ENCODE measurements at places on chromosomes 2 and 18.

DNA sequence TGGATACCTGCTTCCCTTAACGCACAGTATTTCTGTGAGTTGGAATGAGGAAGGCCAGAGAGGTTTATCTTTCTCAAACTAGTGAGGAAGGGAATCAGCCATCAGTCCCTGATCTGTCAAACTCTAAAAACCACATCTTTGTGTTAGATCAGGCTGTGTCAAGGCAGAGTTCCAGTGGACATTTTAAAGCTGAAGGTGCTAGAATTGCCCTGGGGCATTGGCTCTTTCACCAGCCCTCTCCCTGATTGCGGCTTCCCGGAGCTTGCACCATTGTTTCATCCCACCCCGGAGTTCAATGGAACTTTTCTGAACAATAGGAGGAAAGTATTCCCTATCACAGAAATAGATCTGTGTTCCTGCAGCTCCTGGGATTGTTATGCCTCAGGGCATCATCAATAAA lies 110.2 kb downstream of the RNF144A start:
- DNase-seq, result no peak

GRCh38 chr2:40032650-40033319 lies 253.7 kb upstream of the THUMPD2 start:
- no peak for DNase-seq

- no peak for DNase-seq
Observed at GRCh38 chr2:12432985-12433625, 283.6 kb upstream of the TRIB2 start.

DNA sequence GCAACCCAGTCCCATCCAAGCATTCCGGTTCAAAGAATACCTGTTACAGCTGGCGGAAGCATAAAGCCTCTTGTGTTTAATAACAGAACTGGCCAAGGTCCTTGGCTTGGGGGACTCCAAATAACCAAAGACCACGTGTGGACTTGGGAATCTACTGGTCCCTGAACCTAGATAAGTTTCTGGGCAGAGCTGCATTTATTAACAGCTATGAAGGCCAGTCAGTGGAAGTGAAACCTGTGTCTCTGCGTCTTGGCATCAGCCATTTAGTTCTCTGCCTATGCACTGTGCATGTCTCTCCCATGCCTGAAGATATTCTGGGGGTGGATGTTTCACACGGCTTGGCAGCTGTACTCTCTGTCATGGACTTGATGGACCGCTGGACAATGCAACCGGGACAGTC lies 137.7 kb downstream of the CCBE1 start:
- DNase-seq, result no peak

- no peak for DNase-seq
Observed at GRCh38 chr2:58925676-58926081, 684.6 kb upstream of the FANCL start.

- no peak for DNase-seq
Observed at GRCh38 chr18:45951016-45951714, 16.0 kb downstream of the EPG5 start.

DNA sequence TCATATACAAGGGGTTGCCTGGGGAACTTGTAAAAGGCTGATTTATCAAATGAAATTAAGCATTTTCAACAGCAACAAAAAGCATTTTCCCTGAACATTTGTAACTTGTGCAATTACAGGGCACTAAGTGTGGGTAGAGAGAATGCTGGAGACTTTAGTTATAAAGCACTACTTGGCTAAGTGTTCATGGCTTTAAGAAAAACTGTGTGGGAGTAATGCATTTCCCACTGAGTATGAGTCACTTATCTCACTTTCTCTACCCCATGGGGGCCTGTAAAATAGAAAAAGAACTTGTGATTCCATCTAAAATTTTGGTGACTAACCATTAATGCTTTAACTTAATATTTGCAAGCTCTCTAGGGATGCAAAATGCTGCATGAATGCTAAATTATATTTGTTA lies 193.4 kb downstream of the CCDC102B start:
- DNase-seq, result no peak

GRCh38 chr2:172460780-172461201 lies 33.4 kb downstream of the ITGA6 start:
- DNase-seq, result no peak

DNA sequence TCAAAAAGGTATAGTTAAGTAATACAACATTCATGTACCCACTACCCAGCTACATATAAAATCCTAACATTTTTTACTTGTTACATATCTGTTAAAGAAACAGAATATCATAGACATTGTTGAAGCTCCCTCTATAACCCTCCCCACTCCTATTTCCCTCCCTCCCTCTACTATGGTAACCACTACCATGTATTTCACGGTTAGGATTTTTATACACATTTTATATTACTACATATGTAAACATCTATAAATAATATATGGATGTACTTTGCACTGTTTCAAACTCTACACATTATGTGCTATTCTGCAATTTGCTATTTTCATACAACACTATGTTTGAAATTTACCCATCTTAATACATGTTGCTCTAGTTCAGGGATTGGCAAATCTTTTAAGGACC lies 36.3 kb downstream of the THOC1 start:
- DNase-seq, result no peak

DNA sequence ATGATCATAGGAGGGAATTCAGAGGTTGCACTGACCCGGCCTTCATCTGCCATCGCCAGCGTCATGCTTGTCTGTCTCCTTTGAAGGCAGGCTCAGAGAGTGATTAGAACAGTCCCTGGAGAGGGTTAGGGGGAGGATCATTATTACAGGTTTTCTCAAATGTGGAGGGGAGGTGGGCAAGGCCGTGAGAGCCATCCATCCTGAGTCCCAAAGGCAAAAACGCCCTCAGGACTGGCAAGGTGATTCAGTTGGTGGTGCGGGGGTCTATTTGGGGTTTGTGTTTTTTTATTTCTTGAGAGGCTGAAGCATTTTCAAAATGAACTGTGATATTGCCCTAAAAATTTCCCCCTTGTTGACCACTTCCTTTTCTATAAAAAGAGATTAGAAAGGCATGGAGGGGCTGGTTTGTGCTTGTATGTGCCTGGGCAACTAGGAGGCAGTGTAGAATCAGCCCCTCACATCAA lies 39.3 kb upstream of the GYPC start:
- DNase-seq, result no peak

- DNase-seq, result no peak
Observed at GRCh38 chr18:35469725-35470124, 28.0 kb downstream of the INO80C start.

DNA sequence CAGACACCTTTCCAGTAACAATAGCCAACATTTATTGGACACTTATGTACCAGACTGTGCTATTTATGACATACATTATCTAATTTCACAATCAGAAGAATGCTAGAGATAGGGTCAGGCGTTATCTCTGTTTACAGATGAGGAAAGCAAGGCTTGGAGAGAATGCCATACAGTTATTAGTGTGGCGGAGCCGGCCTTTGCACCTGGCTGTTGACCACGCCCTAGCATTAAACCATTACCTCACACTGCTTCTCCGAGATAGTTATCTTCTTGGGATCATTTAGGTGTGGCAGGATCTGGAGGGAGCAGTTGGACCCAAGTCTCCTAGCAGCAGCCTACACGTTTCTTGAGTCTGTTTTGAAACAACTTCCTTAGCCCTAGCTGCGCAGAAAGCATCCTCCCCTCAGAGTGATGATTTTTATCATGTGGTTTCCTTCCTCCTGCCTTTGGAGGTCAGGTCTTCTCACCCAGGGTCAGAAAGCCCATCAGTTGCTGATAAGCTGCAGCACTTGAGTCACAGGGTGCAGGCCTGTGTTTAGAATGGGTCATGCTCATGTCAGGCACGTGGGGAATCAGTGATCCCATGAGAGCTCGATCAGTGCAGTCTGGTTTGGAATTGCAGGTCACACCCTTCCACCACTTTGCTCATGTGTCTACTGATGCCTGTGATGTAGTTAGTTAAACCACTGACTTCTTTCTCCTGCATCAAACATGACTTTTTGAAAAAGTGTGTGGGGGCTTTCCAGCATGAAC lies 118.2 kb downstream of the SPTBN1 start:
- no peak for DNase-seq

GRCh38 chr2:225930687-225931086 lies 531.2 kb downstream of the NYAP2 start:
- no peak for DNase-seq

- no peak for DNase-seq
Observed at GRCh38 chr2:198036029-198036879, 231.9 kb downstream of the PLCL1 start.
